Activated CD4-positive, alpha-beta T cell treated with anti-CD3 and anti-CD28 coated beads for 36 hours (primary cell): ENCODE measurements at places on chromosomes 1 and 21. TPM values are rescaled to one million over a fixed set of nuclear protein-coding genes. Genes with fewer than 3 reads are reported as not detected.

PROX1 gene
- total RNA-seq: 0.09 TPM

BMP8A gene
- 0.16 TPM for total RNA-seq

CD244 gene
- total RNA-seq: 0.14 TPM

PGLYRP3 gene
- total RNA-seq: not detected

OR2L3 gene
- not detected for total RNA-seq

NEXN gene
- total RNA-seq: 3.6 TPM

FCRL4 gene
- total RNA-seq: not detected

FCGR1A gene
- total RNA-seq: not detected

- no peak for DNase-seq
These were observed 34.8 kb downstream of the PTAFR start for GRCh38 chr1:28141685-28142084.

GRCh38 chr1:187716160-187716559, 887.4 kb downstream of the PLA2G4A start:
- DNase-seq: no peak

GRCh38 chr1:206117151-206117948, at the start of gene AVPR1B:
TSS of gene AVPR1B (minus strand) at chr1:206117388. CDS start at chr1:206116890, 498 bp downstream.
- DNase-seq: peak; percentile 68

DNA sequence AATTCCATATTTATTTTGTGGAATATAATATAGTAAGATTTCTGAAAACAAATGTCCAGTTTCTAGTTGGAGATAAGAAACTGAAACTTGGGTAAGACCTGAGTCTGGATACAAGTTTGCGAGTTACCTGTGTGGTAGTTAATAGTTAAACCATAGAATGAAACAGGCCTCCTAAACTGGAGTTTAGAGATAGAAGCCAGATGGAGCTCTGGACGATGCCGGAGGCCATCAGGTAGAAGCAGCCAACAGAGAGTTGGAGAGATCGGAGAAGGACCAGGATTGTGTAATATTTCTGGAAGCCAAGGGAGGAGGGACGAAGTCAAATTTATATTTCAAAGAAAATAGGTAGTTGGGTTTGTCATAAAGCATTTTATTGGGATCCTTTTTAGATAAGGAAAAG, 45.1 kb downstream of the ARID1A start:
- no peak for DNase-seq

GRCh38 chr1:145979746-145980456, 15.4 kb downstream of the POLR3GL start:
- DNase-seq: peak; percentile 44

GRCh38 chr1:62870148-62870547, 86.2 kb downstream of the ATG4C start:
- DNase-seq: no peak

- peak; percentile 63 for DNase-seq
These were observed 13.6 kb downstream of the INSRR start for GRCh38 chr1:156845055-156845952.

DNA sequence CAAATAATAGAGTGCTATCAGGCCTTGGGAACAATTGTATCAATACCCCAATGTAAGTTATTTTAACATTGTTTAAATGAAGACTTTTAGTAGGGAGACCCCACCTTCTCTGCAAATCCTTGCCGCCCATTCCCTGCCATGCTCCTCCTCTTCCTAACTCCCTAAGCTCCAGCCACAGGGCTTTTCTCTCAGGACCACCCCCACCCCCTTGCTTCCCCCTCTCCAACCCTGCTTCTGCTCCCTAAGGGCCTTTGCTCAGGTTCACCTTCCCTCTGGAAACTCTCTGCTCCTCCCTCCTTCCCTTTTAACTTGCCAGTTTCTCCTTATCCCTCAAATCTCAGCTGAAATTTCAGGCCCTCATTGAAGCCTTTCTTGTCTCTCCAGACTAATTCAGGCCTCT, 16.8 kb downstream of the CCDC190 start:
- DNase-seq: no peak

GRCh38 chr1:185539277-185539943, 194.8 kb upstream of the HMCN1 start:
- DNase-seq: peak; percentile 11

GRCh38 chr1:12315146-12315545, 85.3 kb downstream of the VPS13D start:
- no peak for DNase-seq

DNA sequence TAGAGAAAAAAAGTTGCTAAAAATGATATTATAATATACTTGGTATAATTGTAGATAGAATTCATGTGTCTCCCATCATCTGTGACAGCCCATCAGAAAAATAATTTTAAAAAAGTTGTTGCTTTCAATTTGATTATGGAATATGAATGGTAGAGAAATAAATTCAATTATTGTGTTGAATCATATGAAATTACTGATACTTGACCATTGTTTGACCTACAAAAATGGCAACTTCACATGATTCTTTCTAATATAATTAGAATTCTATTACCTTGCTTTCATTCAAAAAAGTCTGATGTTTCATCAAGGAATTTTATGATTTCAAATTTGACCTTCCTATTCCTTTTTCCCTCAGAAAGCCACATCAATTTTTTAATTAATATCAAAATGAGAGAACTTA, 11.5 kb downstream of the ESRRG start:
- DNase-seq: no peak

DNA sequence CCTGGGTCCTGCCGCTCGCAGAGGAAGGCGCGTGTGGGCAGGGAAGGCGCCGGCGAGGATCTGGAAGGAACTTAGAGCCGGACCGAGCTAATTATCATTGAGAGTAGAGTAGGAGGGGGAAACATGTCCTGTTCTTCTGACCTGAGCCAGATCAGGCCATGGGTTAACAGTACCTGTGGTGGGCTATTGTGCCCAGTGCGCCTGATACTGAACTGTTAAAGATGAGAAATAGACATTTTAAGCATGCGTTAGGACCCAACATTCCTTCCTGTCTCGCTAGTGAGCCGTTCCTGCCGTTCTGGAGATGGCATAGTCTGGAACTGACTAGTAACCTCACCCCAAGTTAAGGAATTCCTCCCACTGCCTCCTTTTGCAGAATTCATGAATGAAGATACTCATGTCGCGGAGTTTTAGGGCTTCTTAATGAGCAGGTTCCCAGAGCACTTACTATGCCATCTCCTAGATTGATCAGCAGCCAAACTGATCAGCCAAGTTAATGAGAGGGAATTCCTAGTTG, 870 bp downstream of the STRIP1 start:
- no peak for DNase-seq

DNA sequence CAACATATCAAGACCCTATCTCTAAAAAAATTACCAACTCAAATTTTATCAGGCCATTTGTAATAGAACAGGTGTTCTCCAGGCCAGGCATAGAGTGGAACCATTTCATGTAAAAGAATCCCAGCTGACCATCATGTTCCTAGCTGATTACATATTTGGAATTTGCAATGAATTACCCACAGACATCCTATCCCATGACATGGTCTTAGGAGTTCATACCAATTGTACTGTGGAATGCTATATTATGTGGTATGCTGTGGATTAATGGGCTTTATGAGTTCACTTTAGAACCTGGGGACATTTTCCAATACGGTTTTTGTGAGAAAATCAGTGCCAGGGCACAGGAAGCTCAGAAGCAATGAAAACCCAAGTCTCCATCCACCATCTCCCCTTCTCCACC, 110.3 kb downstream of the ZNF281 start:
- no peak for DNase-seq

GRCh38 chr1:32020339-32020738, 6.7 kb downstream of the KHDRBS1 start:
- no peak for DNase-seq

- no peak for DNase-seq
These were observed 4.4 kb downstream of the ROR1 start for GRCh38 chr1:63777965-63778880.

GRCh38 chr1:231041719-231042261, 1.7 kb upstream of the FAM89A start:
- no peak for DNase-seq

DNA sequence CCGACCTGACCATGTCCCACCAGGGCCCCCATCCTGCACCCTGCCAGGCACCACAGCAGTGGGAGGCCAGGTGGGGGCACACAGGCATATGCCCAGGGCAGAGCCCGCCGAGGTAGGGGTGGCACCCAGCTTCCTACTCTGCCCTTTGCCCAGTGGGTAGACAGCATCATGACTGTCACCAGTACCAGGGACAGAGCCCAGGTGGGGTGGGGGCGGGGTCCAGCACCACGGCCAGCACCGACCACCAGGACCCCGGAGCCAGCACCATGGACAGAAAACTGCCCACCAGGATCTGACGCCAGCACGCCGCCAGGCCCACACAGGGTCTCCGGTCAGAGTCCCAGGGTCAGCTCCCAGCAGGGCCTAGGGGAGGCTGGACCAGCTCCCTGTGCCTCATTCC, 3.8 kb downstream of the TAS1R3 start:
- DNase-seq: no peak

GRCh38 chr1:209375671-209376365, 207.7 kb upstream of the CAMK1G start:
- DNase-seq: no peak

DNA sequence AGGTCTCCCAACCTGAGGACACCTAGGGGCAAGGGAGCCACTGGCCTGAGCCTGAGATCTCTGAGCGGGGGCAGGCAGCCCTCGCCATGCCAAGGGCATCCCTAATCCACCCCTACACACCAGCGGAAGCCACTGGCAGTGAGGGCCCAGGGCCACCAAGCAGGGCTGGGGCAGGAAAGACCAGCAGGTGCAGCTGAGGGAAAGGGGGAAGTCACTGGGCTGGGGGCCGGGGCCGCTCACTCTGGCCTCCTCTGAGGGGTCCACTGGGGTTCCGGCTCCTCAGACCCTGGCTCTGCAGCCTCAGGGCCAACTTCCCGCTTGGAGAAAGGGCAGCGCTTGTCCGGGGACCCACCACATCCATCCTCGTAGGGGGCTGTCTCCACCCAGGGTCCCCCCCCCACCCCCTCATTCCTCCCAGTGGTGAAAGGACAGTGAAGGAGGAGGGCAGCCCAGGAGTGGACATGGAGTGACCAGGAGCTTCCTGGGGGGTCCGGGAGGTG, 42.5 kb upstream of the ACTRT2 start:
- no peak for DNase-seq

DNA sequence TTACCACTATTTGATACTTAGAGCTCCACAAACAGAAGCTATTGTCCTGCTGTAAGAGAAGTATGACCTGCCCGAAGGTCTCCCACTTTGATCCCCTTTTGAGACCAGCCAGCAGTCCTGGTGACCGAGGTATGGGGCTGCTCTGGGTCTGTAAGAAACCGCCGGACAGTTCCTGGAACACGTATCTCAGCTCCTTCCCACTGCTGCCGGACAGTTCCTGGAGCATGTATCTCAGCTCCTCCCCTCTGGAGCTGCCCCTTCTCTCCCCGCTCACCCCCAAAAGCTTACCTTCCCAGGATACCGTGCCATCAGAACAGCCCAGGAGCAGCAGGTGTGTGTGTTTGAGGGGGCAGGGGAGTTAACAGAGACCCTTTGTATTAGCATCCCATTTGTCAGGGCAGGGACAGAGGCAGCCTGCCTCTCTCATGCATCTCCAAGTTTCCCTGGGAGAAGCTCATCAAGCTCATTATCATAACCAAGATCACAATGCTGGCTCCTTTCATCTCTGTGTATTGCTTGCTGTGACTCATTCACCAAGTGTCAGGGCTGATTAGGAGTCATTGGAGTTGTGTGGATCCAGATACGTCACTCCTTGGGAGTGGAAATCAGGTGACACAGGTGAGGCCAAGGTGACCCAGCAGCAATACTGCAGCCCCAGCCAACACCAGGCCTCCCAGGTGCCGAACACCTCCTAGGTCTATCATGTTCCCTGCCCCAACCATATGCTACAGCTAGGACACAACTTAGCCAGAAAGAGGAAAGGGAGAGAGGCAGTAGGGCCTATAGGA, 25.3 kb downstream of the OPTC start:
- DNase-seq: no peak

- DNase-seq: no peak
These were observed 127.5 kb upstream of the ADAMTS5 start for GRCh38 chr21:27094184-27094948.

GRCh38 chr21:25911730-25912401, 177.1 kb downstream of the GABPA start:
- no peak for DNase-seq

- DNase-seq: no peak
These were observed 125.0 kb upstream of the IVNS1ABP start for GRCh38 chr1:185442050-185442449.

DNA sequence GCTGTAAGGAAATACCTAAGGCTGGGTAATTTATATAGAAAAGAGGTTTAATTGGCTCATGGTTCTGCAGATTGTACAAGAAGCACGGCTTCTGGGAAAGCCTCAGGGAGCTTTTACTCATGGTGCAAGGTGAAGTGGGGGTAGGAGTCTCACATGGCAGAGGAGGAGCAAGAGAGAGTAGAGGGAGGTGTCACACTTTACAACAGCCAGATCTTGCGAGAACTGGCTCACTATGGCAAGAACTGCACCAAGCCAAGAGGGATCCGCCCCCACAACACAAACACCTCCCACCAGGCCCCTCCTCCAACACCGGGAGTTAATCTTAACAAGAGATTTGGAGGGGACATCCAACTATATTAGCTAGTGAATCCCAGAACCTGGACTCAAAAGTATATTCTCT, 135.4 kb upstream of the SOD1 start:
- DNase-seq: no peak

GRCh38 chr1:179178183-179178582, 51.3 kb downstream of the ABL2 start:
- no peak for DNase-seq

DNA sequence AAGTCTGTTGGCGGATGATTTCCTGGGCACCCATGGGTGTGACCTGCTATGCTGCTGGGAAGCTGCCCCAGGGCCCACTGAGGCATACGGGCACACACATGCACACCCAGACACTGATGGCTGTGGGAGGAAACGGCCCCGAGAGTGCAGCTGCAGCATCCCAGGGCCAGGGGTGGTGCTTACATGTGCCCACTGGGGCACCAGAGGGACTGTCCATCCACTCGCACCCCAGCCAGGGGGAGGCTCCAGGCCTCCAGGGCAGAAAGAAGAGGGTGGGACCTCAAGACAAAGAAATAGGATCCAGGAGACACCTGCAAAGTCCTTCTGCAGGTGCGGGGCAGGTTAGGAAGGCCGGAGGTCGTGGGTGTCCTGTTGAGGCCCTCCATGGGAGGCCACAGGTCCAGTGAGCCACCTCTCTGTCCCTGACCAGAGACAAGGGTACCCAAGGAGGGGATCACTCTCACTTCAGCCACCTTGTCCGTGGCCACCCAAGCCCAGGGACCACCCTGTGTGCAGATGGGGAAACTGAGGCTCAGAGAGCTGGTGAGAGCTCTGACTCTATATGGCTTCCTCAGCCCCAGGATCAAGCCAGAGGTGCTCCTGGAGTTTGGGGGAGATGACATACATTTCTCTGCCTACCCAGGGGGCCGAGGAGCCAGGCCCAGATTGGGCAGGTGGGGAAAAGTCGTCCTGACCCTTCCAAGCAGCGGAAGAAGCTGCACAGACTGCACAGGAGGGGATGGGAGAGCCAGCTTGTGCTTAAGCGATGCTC, 57.1 kb downstream of the WNT9A start:
- peak; percentile 4 for DNase-seq
